ENCODE measurements at places on chromosomes 11 and 22.

GRCh38 chr11:21511835-21512440 lies 680.9 kb upstream of the ANO5 start:
- no peak overlapping the region for H3K4me3 ChIP-seq
- no peaks in the 10 kb centered on the region for H3K27me3 ChIP-seq
- H3K36me3 ChIP-seq = no peaks in the 10 kb centered on the region
- H3K27ac ChIP-seq = no peak overlapping the region
- peak; percentile 71 for DNase-seq

DNA sequence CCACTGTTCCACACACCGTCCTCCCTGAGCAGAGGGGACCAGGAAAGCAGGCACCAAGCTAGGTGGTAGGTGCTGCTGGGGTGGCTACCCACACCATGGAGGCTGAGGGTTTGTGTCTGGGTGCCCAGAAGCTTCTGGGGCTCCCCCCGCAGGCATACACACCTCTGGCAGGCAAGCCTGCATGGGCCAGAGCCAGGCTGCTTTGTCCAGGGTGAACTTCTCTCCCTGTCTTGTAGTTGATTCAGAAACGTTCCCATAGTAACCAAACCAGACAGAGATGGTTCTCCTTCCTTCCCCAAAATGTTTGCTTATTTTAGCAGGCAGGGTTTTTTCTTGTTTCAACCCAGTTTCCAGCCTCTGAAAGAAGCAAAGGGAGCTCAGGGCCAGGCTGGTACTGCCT lies 40.9 kb upstream of the SUSD2 start:
- H3K4me1 ChIP-seq = peaks cover 44% of the 10 kb centered on the region
- no peak overlapping the region for H3K4me3 ChIP-seq
- H3K27ac ChIP-seq = no peak overlapping the region
- no peaks in the 10 kb centered on the region for H3K27me3 ChIP-seq

GRCh38 chr11:69052343-69053168 lies 3.8 kb downstream of the TPCN2 start:
- H3K36me3 ChIP-seq = peaks cover 33% of the 10 kb centered on the region
- H3K27me3 ChIP-seq = no peaks in the 10 kb centered on the region
- H3K27ac ChIP-seq = no peak overlapping the region
- DNase-seq = peak; percentile 69
- H3K4me1 ChIP-seq = peaks cover 26% of the 10 kb centered on the region

DNA sequence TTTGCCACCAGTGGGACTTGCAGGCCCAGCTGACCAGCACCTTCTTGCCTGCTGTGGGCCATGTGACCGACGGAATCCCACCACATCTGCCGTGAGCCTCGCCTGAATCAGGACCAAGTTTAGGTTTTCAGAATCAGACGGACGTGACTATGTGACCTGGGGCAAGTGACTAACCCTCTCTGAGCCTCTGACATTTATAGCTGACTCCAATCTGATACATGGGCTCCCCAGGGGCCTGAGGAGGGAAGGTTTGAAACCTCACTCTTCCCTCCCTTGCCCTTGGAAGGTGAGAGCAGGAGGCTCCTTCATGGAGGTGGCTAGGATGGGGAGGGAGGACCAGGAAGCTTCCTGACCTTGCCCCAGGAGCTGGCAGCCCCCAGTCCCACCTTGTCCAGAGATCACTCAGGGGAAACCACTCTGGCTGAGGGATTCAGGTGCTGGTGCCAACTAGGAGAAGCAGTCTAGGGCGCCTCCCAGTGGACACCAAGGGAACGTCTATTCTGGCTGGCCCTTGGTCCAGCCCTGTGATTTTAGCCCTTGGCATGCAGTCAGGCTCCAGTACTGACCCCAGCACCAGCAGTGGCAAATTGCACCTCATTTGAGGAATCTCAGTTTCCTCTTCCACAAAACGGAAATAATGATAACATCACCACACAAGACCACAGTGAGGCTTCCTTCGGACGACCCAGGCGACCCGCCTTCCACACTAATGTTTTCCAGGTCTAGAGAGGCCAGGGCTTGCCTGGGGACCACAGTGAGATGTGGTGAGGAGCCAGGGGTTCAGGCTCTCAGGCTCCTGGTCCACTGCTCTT lies 47.2 kb upstream of the SYT7 start:
- no peak for DNase-seq
- H3K4me1 ChIP-seq = peaks cover 9% of the 10 kb centered on the region
- no peaks in the 10 kb centered on the region for H3K27me3 ChIP-seq
- H3K4me3 ChIP-seq = no peak overlapping the region

- H3K36me3 ChIP-seq = peaks cover 6% of the 10 kb centered on the region
- H3K27ac ChIP-seq = peak overlapping the region; percentile 90
- H3K4me1 ChIP-seq = peaks cover 84% of the 10 kb centered on the region
- H3K27me3 ChIP-seq = no peaks in the 10 kb centered on the region
- H3K4me3 ChIP-seq = peak overlapping the region; percentile 29
These were observed 7.4 kb downstream of the EHD1 start for GRCh38 chr11:64870893-64871466.

DNA sequence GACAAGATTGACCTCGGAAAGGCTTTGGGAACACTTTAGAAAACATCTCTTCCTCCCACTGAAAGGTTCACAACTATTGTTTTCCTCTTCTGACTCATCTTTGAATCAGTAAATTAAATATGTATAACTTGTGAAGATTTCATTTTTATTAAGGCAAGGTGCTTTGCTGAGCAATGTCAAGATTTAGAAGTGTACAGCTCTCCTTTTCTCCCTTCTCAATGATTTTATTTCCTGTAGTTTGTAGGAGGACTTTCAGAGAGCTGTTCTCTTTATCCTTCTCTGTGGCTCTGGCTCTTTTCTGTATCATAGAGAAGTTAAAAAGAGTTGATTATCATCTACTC lies 594.2 kb downstream of the METTL15 start:
- DNase-seq = no peak
- no peaks in the 10 kb centered on the region for H3K4me1 ChIP-seq
- no peaks in the 10 kb centered on the region for H3K36me3 ChIP-seq
- H3K27me3 ChIP-seq = no peaks in the 10 kb centered on the region
- no peak overlapping the region for H3K27ac ChIP-seq

DNA sequence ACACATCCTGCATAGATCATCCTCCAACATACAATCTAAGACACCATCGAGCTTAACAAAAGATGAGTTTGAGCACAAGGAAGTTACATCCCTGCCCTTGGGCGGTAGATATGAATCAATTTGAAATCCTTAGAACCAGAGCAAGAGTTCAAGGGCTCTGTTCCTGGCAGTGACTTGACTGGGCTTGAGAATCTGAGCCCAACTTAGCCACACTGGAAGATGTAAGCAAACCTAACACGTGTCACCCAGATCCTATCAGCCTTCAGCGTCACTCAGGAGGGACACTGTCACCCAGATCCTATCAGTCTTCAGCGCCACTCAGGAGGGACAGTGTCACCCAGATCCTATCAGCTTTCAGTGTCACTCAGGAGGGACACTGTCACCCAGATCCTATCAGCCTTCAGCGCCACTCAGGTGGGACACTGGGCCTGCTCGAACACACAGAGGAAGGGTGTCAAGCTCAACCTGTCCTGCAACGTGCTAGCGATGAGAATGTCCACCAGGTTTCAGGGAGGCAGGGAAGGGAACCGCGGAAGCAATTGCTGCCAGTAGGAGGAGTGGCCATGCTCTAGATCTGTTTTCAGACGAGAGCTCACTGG lies 32.8 kb upstream of the CTSD start:
- H3K4me1 ChIP-seq = no peaks in the 10 kb centered on the region
- H3K27ac ChIP-seq = no peak overlapping the region
- no peaks in the 10 kb centered on the region for H3K27me3 ChIP-seq

DNA sequence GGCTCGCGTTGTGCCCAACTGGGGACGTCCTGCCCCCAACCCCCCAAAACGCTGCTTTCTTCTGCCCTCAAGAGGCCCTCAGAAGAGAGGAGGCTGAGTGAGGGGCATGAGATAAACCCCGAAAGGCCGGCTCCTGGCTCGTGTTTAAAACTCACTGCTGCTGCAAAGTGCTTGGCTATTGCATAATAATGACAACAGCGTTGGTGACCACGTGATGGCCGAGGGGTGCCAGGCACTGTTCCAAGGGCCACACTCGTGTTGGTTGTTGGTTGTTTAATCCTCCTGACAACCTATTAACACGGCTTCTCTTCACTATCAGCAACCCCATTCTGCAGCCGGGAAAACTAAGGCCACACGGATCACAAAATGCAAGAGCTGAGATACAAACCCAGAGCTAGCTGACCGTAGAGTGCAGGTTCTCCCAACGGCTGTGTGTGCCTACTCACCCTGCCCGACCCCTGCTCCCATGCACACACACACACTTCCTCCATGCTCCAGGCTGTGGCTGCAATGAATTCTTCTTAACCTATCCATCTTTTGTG lies 51.0 kb downstream of the ANO1 start:
- peaks cover 4% of the 10 kb centered on the region for H3K4me1 ChIP-seq
- H3K4me3 ChIP-seq = no peak overlapping the region
- H3K36me3 ChIP-seq = no peaks in the 10 kb centered on the region
- no peak overlapping the region for H3K27ac ChIP-seq

GRCh38 chr22:33112580-33112979 lies 54.4 kb upstream of the SYN3 start:
- no peaks in the 10 kb centered on the region for H3K4me1 ChIP-seq
- DNase-seq = no peak
- H3K36me3 ChIP-seq = no peaks in the 10 kb centered on the region
- no peaks in the 10 kb centered on the region for H3K27me3 ChIP-seq
- H3K4me3 ChIP-seq = no peak overlapping the region

- H3K36me3 ChIP-seq = peaks cover 15% of the 10 kb centered on the region
- H3K4me1 ChIP-seq = peaks cover 22% of the 10 kb centered on the region
- H3K27me3 ChIP-seq = no peaks in the 10 kb centered on the region
- no peak for DNase-seq
These were observed 40.3 kb downstream of the SPECC1L start for GRCh38 chr22:24310969-24311368.

- DNase-seq = no peak
- no peak overlapping the region for H3K27ac ChIP-seq
- H3K27me3 ChIP-seq = no peaks in the 10 kb centered on the region
- H3K4me3 ChIP-seq = no peak overlapping the region
- peaks cover 12% of the 10 kb centered on the region for H3K4me1 ChIP-seq
- peaks cover 43% of the 10 kb centered on the region for H3K36me3 ChIP-seq
These were observed 8.1 kb downstream of the CLPB start for GRCh38 chr11:72426103-72426757.

DNA sequence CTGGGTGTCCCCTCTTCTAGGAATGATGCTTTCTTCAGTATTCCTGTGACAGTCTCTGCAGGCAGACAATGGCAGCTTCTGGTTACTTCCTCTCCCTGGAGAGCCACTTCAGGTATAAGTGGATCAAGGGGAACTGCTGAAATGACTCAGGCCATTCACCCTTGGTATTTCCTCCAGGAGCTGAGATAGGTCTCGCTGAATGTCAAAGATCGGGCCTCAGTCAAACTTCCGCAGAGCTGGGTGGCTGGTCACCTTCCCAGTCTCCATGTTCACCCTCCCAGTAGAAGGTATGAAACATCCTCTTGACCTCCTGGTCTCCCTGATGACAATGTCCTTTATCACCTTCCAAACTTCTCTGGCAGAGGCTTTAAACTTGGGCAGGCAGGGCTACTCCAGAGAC lies 1.8 kb upstream of the ANKK1 start:
- H3K27me3 ChIP-seq = no peaks in the 10 kb centered on the region
- H3K4me1 ChIP-seq = peaks cover 5% of the 10 kb centered on the region
- no peak overlapping the region for H3K4me3 ChIP-seq
- DNase-seq = no peak
- no peaks in the 10 kb centered on the region for H3K36me3 ChIP-seq
- no peak overlapping the region for H3K27ac ChIP-seq

DNA sequence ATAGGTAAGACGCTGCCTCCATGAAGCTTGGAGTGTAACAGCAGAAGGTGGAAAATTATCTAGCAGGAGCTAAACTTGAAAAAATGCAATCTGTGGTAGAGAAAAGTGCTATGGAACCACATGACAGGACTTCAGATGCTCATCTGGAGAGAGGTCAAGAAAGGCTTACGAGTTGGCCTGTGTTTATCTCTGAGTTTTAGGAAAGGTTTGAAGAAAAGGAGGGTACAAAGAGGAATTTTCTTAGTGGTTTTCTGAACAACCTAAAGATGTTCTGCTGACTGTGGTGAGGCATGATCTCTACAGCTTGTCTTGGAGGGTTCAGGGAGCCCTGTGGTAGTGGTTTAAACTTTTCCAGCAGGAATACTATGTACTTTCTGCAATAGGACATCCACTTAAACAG lies 8.2 kb downstream of the FJX1 start:
- H3K4me3 ChIP-seq = no peak overlapping the region
- H3K27ac ChIP-seq = no peak overlapping the region

DNA sequence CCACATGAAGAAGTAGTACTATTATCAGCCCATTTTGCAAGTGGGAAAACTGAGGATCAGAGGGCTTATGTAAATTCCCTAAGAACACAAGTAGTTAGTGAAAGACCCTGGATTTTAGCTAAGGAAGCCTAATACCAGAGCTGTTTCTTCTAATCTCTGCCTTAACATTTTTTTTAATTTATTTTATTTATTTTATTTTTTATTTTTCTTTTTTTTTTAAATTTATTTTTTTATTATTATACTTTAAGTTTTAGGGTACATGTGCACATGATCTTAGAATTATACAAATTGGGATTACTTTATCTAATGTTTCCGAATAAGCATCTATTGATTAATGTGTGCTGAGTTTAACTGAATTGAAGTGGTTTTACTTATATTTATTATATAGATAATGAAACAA lies 1015.3 kb downstream of the LRRC4C start:
- H3K27me3 ChIP-seq = no peaks in the 10 kb centered on the region
- DNase-seq = no peak
- no peak overlapping the region for H3K27ac ChIP-seq
- no peaks in the 10 kb centered on the region for H3K4me1 ChIP-seq

DNA sequence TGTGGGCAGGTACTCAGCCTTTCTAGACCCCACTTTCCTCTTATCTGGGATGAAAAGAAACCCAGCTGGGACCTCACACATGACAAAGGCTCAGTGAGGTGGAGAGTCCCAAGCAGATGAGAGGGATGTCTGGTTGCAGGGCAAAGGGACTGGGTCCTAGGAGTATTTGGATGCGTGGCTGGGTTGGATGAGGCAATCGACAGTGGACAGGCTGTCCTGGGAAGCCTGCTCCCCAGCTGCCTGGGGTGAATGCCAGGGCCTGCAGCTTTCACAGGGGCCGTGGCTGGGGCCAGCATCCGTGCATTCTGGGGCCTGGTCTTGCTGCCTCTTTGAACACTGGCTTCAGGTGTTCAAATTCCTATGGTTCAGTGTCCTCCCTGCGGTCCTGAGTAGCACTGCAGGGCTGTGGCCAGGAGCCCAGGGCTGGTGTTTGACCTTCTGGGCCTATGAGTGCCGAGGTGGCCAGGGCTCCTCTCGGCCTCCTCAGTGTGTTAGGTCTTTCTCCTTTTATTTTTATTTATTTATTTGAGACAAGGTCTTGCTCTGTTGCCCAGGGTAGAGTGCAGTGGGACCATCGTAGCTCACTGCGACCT lies 65.3 kb downstream of the MCM5 start:
- no peaks in the 10 kb centered on the region for H3K27me3 ChIP-seq
- no peaks in the 10 kb centered on the region for H3K36me3 ChIP-seq
- no peak overlapping the region for H3K27ac ChIP-seq
- peaks cover 8% of the 10 kb centered on the region for H3K4me1 ChIP-seq
- no peak overlapping the region for H3K4me3 ChIP-seq
- no peak for DNase-seq

All from upper lobe of left lung (tissue), 6 donors.